ENCODE measurements at places on chromosomes 4 and X.

- peak; percentile 25 for DNase-seq
These were observed 5.1 kb downstream of the ZXDA start for GRCh38 chrX:57905141-57905540.

DNA sequence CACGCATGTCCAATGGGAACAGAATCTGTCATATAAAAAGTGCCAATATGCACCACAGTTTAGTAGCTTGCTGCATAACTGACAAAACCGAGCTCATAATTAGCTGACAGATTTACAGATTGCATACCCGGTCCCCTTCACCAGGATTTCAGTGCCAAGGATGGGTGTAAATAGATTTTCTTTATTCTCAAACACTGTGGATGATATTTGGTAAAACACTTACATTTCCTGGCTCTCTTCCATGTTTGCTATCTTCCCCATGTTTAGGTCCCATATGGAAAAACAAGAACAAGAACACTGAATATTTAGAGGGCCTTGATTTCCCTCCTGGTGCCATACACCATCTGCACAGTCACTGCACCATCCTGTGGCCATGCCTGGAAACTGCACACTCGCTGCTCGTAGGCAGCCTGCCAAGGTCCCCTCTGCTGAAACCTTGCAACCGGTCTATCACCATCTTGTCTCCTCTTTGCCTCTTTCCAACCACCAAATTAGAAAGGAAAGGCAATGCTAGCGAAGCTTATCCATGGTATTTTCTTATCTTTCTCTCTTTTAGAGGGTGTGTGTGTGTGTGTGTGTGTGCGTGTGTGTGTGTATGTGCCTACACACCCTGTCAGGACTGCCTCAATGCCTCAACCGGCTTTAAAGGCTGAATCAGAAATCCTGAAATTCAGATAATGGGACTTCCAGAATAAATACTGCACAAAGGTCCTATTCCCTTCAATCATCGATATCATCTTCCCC, 124.2 kb upstream of the MBNL3 start:
- DNase-seq = peak; percentile 43

DNA sequence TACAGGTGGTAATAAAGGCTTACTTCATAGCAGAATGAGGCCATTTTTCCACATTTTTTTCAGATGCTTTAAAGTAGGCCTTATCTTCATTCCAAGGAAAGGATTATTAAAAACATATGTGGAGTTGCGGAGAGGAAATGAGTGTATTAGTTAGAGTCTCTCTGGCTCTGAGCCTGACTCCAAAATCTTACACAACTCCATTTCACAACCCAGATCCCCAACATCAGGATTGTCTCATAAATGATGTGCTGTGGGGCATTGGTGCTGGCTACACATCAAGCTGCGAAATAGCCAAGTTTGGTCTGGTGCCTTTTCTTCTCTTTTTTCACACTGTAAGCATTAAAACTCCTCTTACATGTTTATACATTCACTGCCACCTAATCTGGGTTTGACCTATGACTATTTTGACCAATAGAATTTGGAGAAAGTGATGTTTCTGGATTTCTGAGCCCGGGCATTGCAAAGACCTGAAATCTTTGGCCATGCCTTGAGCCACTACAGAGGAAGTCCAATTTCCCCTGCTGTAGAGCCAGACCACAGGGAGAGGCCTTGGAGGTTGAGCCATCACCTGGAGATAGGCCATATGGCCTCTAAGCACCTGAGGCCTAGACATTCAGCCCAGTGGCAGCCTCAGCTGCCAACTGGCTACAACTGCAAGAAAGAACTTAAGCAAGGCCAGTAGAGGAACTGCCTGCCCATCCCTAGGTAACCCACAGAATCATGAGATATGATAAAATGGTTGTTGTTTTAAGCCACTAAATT, 16.7 kb upstream of the SOD3 start:
- DNase-seq = peak; percentile 99

DNA sequence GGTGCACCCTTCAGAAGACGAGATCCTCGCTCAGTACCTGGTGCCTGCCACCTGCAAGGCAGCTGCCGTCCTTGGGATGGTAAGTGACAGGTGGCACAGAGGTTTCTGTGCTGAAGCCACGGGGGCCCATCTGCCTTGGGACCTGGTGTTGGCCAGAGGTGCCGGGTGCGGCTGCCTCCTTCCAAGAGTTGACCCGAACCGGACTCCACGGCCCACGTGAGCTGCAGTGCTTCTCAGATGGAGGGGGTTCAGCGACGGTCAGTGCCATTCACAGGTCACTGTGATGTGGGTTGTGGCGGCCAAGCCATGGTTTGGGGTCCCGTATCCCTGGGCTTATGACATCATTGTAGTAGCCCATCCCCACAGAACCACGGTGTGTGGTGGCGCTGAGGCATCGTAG, 19.0 kb upstream of the MSANTD1 start:
- DNase-seq = no peak

GRCh38 chr4:41389356-41389755, 132.6 kb downstream of the UCHL1 start:
- DNase-seq = no peak

DNA sequence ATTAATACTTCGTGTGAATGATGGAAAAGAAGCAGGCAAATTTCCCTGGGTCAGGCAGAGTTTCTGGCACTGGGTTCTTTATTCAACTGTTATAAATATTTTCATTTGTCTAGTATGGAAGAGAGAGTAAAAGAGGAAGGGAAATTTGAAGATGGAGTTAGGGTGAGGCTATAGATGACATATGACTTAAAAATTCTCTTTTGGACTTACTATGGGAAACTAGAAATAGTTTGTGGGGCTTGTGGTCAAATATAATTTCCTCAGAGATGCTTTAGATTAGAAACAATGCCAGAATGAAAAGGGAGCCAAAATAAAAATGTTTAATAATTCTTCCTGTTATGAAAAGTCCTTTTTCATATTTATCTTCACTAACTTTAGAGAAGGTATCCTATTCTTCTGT, 103.2 kb downstream of the GC start:
- DNase-seq = peak; percentile 19

DNA sequence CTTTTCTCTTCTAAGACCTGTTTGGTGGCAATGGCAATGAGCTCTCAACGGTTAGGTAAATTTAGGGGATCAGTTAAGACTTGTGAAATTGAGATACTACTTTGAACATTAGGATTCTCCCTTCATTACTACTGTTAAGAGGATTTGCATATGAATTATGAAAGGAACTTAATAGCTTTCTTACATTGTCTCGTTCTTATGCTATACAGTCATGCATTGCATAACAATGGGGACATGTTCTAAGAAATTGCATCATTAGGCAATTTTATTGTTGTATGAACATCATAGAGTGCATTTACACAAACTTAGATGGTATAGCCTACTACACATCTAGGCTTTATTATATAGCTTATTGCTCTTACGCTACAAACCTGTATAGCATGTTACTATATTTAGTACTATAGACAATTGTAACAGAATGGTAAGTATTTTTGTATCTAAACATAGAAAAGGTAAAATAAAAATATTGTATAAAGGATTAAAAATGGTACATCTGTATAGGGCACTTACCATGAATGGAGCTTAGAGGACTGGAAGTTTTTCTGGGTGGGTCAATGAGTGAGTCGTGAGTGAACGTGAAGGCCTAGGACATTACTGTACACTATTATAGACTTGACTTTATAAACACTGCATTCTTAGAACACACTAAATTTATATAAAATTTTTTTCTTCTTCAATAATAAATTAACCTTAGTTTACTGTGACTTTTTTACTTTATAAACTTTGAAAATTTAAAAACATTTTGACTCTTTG, 62.5 kb downstream of the PAQR3 start:
- DNase-seq = peak; percentile 15

- DNase-seq = no peak
These were observed 221.5 kb downstream of the PCDH7 start for GRCh38 chr4:30941641-30942040.

DNA sequence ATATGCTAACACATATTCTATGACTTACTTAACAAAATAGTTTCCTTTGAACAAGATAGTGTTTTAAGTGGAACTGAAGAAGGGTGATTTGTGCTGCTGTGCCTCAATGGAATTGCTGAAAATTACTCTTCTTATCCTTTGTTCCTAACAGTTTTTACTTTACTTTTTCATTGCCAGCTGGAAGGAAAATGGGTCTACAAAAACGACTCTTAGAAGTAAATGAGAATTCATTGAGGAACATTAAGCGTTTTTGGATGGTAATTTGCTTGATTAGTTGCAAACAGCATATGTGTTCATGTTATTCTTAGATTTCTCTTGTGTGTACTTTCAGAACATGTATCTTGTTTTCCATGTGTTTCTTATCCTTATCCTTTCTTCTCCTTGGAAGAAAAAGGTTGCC, 170.4 kb upstream of the VEGFC start:
- no peak for DNase-seq

- no peak for DNase-seq
These were observed 173.4 kb downstream of the PAPSS1 start for GRCh38 chr4:107546638-107547037.

GRCh38 chr4:68732653-68733466, 62.4 kb upstream of the UGT2B15 start:
- DNase-seq = no peak

DNA sequence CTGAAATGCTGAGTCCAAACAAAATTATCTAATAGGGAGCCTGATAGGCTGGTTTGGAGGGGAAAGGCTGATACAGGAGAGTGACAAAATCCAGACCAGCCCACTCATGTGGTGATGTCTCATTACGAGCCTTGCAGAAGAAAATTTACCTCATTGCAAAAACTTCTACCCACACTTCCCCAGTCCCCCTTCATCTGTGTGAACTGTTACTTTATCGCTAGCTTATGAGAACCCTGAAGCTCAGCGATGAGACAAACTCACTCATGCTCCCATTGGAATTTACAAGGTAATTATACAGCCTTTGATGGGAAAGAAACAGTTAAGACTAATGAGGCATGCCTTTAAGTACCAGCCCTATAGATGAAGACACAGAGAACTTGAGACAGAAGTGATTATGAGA, 76.1 kb downstream of the ARHGAP6 start:
- DNase-seq = no peak

DNA sequence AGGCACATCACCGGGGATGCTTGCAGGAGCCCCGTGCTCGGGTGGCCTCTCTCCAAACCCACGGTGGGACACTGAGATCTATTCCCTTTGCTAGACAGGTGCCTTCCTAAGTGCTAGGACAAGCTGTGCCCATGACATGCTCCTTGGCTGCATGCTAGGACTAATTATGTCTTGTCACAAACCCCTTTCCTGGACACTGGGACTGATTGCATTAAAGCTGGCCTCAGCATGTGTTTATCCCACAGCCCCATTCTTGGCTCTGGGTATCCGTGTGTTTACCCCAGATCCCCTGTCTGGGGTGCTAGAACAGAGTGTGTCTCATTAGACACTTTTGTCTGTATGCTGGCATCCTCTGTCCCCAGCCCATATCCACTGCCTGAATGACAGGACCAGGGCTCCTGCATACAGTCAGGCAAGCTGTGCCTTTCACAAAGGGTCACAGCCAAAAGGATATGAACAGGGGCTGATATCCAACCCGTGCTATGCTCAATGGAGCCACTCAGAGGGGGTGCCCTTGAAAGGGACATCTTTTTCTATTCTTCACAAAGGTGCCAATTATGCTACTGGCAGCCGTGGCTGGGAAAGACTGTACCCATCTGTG, 9.2 kb upstream of the IQSEC2 start:
- no peak for DNase-seq

- DNase-seq = no peak
These were observed 93.3 kb downstream of the MAMLD1 start for GRCh38 chrX:150456466-150456865.

DNA sequence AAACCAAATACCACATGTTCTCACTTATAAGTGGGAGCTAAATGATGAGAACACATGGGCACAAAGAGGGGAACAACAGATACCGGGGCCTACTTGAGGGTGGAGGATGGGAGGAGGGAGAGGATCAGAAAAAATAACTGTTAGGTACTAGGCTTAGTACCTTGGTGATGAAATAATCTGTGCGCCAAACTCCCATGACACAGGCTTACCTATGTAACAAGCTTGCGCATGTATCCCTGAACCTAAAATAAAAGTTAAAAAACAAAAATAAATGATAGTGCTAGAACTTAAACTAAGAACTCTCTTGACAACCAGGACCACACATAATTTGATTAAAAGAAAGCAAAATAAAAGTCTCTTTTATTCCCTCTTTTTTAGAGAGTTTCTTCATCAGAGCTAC, 150.6 kb downstream of the CHIC2 start:
- no peak for DNase-seq

DNA sequence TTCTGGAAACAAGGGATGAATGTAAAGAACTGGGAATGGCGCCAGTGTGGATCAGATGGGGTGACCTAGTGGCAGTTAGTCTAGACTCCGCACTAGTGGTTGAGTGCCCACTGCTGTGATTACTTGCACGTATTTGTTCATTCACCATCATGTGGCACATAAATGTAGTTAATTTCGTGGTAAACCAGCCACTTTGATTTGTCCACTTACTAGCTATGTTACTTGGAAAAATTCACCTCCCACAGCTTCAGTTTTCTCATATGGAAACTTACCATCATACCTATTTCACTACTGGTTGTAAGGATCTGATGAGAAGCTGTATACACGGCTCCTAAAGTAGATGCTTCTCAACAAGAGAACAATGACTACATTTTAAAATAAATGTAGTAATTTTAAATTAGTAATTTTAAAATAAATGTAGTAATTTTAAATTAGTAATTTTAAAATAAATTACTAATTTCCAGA, 394 bp upstream of the DYNLT3 start:
- no peak for DNase-seq

- DNase-seq = no peak
These were observed 874.6 kb upstream of the PRKX start for GRCh38 chrX:4588056-4588455.

DNA sequence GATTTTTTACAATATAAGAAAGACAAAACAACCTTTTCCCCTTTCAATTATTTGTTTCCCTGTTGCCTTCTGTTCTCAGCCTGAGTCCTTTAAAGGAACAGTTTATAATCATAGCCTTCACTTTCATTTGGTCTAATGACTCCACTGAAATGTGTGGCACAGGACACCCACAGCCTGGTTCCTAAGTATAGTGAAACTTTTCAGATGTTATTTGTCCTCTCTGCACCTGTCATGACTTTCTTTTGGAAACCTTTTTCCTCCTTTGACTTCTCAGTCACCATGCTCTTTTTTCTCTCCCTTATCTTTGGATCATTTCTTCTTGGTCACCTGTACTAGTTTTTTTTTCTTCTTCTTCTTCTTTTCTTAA, 237.8 kb upstream of the ANXA3 start:
- no peak for DNase-seq

- peak; percentile 97 for DNase-seq
These were observed 106.0 kb upstream of the NAP1L5 start for GRCh38 chr4:88803600-88804096.

DNA sequence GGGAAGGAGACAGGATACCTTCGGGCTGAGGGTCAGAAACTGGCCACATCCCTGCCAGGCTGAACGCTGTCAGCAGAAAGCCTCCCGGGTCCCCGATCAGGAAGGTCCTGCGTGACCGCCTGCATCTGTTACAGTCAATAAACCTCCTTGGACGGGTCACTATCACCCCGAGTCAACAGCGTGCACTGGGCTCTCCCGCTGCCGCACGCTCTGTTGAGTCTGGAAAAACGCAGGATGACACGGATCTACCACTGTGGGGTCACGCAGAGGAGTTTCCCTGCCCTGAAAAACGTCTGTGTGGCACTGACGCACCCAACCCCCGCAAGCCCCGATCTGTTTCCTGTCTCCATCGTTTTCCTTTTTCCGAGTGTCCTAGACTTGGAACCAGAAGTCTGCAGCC, 12.1 kb downstream of the PPP2R3B start:
- no peak for DNase-seq

- DNase-seq = peak; percentile 13
These were observed 30.1 kb downstream of the EGFL6 start for GRCh38 chrX:13599491-13599890.

- DNase-seq = no peak
These were observed 13.9 kb downstream of the PHF8 start for GRCh38 chrX:54030329-54030728.

All from cardiac fibroblast (primary cell).